ENCODE measurements at places on chromosomes 4 and X.
A peak's percentile ranks its signal among the peaks of the same experiment; 100 is the strongest.

DNA sequence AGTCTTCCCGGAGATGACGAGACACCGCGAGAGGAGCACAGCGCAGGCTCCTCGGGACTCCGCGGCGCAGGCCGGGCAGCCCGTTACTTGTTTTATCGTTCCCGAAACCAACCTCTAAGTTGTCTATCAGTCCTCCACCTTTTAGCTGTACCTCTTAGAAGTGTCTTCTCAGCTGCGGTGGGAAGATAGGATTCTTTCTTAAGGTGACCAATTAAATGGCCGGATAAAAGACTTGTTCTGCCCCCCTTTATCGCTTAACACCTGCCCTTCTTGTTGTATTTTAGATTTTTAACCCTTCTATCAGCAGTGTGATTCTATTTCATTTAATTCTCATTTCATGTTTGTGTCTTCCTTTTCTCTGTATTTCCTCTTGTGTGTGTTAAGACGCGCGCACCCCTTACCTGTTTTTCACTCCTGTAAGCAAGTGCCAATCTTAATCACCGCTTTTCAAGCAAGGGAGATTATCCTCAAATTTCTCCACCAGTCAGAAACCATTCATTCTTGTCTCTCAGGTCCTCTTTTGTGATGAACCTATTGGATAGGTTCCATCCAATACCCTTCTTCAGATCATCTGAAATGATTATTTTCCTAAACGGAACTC is at the start of gene SLC9B2:
Gene SLC9B2 (minus strand): TSS at position 15 of the 601 bp plus-strand sequence. CDS start 9,211 bp downstream, outside the sequence.
- DNase-seq: no peak

DNA sequence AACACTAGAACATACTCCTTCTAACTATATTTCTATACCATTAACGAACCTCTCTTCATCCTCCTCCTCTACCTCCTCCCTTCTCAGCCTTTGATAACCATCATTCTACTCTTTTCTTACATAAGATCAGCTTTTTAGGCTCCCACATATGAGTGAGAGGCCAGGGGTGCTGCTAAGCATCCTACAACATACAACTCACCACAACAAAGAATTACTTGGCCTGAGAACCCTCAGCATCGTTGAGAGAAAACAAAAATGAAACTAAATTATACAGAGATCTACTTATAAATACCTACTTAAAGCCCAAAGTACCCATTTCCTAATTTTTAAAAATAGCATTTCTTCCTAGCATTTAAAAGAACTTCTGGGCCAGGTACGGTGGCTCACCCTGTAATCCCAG is 77.7 kb downstream of the CC2D2A start:
- no peak for DNase-seq

DNA sequence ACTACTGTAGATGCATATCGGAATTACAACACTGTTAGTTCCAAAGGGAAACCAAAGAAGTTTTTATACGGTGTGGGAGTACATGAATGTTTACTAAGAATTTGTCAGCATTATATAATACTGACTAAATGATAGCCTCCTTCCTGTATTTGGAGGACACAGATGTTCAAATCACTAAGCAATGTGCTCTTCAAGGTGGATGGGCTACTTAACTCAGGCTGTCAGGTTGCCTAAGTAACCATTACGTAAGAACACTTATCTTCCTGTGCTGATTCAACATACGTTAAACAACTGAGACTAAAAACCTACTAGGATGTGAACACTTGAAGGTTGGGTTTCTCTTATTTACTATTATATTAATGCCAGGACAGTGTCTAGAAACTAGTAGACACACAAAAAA is 81.9 kb upstream of the HPGD start:
- no peak for DNase-seq

- DNase-seq: no peak
Measured at GRCh38 chr4:115361781-115362180, 248.4 kb upstream of the NDST4 start.

DNA sequence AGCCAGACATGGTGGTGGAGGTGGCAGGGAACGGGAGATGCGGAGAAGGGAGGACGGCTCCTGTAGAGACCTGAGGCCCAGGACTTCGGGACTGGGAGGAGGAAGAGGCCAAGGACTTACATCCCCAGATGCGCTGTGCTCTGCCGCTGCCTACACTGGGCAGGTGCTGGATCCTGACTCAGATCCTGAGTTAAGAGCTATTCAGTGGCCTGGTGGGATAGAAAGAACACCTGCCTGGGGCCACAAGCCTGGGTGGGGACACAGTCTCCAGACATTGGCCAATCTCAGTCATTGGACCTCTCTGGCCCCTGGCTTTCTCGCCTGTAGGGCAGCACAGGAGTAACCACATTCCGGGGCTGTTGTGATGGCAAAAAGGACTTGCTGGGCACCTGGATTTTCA is 10.9 kb upstream of the MSX1 start:
- no peak for DNase-seq

DNA sequence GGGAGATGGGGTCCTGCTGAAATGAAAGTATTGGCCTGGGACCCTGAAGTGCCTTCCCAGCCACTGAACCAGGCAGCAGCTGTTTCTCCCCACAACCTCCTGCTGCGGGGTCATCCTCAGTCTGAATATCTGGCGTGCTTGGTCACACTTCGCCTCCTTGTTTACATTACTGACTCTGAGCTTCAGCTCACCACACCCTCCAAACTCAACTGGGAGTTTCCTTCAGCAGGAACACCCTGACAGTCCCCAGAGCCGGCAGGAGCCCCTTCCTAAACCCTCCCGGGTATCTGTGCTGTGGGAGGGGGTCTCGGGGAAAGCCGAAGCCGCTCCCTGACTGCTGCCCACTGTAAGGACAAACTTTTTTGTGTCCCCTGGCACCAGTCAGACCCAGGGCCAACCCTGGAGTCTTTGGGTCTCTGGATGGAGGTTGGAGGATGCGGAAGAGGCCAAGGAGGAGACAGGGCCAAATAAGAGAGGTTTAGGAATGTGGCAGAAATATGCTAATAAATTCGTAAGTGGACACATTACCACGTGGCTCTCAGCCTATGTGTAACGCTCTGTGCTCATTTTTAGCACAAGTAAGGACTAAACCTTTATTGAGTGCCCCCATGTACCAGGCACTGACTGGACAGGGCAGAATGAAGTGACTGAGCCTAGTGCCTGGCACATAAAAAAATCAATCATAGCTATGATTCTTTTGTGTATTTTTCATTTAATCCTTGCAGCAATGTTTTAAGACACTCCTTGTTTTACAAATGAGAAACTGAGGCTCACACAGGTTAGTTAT is 20.7 kb downstream of the FHDC1 start:
- no peak for DNase-seq

- peak; percentile 74 for DNase-seq
Measured at GRCh38 chrX:137051978-137052642, 18.3 kb upstream of the GPR101 start.

DNA sequence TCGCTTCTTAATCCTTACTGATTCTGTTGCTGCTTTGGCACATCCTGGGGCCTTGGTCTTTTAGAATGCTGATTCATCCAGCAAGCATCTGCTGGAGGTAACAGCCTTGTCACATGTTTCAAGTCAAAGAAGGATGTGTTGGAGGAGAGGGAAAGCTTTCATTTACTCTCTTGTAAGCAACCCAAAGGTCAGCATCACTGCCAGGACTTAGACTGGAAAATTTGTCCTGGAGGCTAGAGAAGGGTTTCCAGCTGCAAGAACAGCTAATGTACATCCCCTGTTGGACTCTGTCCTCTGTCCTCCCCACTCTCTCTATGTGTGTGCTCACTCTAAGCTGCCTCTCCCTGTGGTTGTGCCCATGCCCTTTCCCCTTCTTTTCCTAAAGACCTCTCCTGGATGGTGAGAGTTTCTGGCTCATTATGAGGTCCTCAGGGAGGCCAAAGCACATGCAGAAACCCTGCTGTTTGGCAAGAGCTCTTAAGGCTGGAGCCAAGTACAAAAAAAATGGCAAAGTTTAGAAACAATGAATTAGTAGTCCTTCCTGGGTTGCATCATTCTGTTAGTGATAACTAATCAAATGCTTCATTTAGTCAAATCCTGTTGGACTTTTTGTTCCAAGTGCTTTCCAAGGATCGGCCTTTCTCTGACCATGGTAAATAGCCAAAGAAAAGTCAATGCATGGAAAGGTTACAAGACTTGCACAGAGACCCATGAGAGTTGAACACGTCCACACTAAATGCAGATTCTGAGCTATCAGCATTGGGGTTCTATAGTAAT is 13.4 kb upstream of the SRPX start:
- no peak for DNase-seq

- DNase-seq: no peak
Measured at GRCh38 chr4:109665783-109666485, 37.3 kb downstream of the CASP6 start.

GRCh38 chrX:72371405-72371804 is 65.7 kb upstream of the CITED1 start:
- DNase-seq: no peak

DNA sequence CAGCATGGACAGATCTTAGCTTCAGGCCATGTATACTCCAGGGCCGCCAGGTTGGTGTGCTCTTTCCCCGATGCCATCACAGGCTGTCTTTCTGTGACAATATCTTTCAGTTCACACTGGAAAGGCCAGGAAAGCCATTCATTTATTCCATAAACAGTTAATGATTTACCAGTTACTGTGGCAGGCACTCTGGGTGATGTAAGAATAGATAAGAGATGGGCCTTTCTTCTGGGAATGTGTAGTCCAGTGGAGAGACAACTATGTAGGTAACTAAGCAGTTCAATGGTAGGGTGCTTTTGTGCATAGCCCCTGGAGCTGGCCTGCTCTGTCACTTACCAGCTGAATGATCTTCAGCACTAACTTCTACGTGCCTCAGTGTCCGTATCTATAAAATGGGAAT is 46.3 kb upstream of the LEF1 start:
- no peak for DNase-seq

DNA sequence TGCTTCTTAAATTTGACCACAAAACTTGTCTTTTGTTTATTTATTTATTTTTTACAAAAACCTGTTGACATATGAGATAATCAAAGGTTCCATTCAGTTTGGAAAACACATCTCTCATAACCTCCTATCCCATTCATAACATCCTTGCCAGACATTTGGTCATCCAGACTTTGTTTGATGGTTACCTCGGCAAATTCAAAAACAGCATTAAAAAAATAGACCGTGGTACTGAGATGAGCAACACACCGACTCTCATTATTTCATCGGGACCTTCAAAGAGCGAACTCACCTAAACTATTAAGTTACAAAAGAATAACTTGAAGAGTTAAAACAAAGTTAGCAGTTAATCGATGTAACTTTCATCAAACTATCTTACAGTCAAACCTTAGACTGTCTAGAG is 85.8 kb upstream of the RPS6KA3 start:
- DNase-seq: no peak

GRCh38 chrX:18149454-18149853 is 71.2 kb downstream of the BEND2 start:
- DNase-seq: no peak

DNA sequence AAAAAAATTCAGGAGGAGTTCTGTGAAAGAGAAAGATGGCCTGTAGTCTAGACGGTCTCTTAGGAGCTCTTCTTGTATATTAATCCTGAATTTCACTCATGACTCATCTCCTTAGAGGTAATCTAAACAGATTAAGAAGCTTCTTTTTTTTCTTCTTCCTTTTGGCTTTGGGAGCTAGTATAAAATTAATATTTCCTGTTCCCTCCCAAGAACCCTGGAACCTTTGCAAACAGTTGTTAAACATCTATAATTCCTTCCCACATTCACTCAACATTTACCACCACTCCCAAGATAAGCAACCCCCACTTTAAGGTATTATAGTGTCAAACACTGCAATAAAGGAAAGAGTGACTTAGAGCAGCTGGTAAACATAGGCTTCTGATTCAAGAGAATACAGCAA is 146.4 kb upstream of the EDNRA start:
- DNase-seq: no peak

DNA sequence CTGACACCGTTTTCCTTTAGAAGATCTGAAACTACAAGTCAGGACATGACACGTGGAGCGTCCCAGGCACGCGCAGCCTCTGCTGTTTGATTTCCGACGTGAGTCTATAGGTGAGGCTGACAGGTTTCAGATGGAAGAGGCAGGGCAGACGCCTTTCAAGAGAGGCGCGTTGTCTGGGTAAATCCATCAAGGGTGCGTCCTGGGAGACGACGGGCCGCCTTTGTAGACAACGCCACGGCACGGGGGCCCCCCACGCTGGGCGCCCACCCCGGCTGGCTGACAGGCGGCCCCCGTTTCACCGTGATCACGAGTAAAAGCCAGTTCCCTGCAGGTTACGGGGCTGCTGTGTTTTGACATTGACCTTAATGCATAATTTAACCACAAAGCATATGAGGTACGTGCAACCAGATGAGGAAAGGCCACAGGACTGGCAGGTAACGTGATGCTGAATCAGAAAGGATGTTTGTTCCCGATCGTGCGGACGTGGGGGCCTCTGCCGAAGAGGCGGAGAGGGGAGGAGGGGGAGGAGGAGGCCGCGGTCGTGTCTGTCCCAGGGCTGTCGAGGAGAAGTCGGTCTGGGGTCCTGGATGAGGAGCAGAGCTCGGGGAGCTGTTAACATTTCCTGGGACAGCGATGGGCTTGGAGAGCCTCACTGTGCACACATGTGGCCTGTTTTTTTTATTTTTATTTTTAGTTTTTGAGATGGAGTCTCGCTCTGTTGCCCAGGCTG is 51.1 kb upstream of the PPP2R3B start:
- DNase-seq: no peak

- DNase-seq: no peak
Measured at GRCh38 chrX:23826653-23827052, 43.7 kb downstream of the SAT1 start.

DNA sequence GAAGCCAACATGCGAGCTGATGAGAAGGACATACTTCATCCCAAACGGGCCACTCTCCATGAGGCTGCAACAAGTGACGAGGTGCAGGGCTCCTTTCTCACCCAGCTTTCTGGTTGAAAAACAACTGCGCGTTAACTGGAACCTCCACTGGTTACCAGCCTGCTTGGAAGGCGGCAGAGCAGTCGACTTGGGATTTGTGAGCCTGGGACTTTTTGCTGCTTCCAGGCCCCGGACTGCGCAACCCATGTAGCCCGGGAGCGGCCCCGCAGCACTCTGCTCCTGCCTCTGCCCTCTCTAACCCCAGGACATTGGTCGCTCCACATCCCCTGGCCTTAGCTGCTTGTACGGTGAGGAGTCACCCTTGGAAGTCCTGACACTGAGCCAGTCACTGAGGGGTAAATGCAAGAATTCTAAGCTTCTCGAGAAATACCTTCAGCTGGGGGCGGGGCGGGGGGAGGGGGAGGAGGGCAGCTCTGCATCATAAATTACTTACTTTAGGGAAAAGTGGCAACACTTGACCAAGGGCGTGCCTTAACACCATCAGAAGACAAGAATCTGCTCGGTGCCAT is 72.7 kb downstream of the MTMR1 start:
- no peak for DNase-seq

DNA sequence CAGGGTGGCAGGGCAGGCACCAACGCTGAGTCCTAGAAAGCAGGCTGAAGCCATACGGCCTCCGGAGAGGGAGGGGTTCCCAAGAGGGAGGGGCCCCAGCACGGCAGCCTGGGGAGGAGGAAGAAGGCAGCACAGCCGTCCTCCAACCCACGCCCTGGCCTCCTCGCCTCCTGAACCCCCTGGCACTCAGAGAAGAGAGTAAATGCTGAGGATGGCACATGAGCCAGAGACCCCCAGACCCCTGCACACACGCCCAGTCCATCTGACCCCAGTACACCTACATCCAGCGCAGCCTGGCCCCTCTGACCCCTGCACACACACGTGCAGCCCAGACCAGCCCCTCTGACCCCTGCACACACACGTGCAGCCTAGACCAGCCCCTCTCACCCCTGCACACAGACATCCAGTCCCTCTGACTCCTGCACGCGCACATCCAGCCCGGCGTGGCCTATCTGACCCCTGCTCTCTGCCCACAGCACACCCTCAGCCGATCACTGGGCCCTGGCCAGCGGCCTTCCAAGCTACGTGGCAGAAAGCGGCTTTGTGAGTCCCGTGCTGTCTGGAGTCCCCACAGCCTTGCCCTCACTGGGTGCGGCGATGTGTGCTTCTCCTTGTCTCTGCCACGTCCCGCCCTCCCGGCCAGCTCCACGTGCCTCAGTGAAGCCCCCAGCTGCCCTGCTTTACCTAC is 18.5 kb downstream of the ATP5ME start:
- DNase-seq: no peak
